ENCODE measurements at places on chromosomes 5 and 9.

- DNase-seq: no peak
These were observed 58.4 kb downstream of the WHRN start for GRCh38 chr9:114446672-114447450.

GRCh38 chr5:483434-484140 lies 40.6 kb downstream of the EXOC3 start:
- DNase-seq: no peak

DNA sequence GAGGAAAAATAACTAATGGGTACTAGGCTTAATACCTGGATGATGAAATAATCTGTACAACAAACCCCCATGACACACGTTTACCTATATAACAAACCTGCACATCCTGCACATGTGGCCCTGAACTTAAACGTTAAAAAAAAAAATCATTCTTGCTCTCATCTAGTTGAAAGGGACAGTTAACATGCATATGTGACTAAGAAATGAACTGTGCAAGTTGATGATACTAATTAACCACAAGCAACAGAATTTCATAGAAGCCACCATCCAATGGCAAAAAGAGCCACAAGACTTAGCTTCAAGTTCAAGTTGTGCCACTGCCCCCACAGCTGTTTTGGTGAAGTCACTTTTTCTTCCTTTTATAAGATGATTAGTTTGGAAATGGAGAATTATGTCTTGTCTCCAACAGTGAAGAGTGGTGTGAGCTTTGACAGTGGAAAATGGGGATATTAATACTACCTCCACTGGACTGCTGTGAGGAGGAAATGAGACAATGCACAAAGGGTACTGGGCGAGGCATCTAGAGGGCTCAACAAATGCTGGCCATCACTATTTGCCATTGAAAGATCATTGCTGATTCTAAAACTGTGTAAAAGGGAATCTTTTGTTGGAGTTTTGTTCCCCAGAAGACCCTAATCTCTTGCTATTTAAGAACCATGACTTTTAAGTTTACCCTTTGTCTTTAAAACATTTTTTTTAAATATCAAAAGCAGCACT lies 202.1 kb downstream of the EBF1 start:
- DNase-seq: no peak

DNA sequence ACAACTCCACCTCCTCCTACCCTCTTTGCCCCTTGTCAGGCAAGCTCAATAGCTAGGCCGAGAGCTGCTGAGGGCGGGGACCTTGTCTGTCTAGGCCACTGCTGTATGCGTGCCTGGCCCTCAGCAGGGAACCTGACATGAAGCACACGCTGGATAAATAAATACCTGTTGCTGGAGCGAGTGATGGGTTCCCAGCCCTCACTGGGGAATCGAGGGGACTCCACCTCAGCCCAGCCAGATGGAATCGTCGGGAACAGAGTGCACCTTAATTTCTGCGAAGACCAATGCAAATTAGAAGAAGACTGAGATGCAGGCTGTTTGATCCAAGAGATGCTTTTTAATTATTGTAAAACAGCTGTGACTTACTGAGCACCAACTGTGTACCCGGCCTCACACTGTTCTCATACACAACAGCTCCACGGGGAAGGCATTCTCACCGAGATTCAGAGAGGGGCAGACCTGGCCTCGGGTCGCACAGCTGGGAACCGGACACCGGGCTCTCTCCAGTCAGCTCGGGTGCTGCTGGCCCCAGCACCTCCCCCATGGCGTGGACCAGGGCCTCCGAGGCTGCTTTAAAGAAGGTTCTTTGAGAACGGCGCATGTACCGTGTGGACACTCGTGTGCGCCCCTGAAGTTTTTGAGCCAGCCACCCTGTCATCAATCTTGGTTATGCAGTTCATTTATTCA lies 109.7 kb upstream of the IER5L start:
- no peak for DNase-seq

GRCh38 chr5:151255621-151256286 lies 2.8 kb downstream of the GM2A start:
- no peak for DNase-seq

GRCh38 chr5:39370555-39371366 lies 6.5 kb upstream of the C9 start:
- DNase-seq: no peak

GRCh38 chr5:143791848-143792731 lies 19.9 kb upstream of the HMHB1 start:
- no peak for DNase-seq

DNA sequence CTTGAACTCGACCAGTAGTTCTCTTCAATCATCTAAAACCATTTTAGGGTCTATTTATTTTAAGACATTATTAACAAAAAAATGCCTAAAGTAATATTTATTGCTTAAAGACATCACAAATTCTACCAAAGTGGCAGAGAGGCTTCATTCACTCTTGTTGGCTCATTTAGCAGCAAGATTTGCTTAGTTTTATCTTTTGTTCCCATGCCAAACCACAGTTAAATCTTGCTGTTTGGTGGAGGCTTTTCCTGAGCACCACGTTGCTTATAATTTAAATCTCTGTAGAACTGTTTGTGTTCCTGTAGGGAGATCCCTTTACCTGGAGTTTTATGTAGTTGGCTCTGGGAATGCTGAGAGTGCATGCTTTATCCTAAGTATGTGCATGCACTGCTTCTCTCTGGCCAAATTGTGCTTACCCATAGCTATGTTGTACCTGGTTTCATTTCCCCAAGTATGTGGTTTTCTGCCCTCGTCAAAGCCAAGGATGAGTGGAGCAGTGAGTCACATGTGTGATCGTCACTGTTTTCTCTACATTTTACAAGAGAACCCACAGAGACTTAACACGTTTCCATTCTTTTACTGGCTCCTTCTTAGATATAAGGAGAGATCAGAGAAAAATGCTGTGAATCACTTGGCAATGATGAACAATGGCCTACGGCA lies 42.1 kb upstream of the MAST4 start:
- no peak for DNase-seq

DNA sequence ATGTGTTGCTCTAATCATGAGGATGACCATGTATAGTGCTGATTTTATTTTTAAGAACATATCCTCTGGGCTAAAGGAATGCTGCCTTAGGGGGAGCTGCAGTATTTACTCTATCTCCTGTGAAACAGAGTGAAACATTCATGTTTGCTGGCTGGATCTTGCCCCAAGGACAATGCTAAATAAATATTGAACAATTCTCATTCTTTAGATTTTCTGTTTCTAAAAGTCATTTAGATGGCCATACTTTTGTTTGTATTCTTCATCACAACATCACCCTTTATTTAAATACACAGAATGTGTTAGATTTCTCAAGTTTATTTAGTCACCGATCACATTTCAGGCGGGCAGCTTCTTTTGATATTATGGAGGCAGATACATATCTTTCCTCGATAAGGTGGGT lies 103.3 kb downstream of the ARHGEF28 start:
- DNase-seq: no peak

DNA sequence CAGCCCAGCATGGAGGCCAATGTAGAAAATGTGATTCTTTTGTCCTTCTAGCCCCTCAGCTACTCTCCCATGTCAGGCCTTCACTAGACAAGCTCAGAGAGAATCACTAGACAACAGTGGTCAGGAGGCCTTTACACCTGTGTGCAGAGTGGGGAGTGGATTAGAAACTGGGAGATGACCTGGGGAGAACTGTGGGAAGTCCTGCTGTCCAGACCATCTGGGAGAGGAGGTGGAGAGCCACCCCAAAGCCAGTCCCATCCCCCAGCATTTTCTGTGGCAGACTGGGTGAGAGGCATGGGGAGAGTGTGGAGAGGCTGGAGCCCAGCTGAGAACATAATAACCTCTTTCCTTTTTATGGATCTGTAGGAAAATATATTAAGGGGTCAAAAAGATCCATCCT lies 452.0 kb upstream of the DMAC1 start:
- no peak for DNase-seq

DNA sequence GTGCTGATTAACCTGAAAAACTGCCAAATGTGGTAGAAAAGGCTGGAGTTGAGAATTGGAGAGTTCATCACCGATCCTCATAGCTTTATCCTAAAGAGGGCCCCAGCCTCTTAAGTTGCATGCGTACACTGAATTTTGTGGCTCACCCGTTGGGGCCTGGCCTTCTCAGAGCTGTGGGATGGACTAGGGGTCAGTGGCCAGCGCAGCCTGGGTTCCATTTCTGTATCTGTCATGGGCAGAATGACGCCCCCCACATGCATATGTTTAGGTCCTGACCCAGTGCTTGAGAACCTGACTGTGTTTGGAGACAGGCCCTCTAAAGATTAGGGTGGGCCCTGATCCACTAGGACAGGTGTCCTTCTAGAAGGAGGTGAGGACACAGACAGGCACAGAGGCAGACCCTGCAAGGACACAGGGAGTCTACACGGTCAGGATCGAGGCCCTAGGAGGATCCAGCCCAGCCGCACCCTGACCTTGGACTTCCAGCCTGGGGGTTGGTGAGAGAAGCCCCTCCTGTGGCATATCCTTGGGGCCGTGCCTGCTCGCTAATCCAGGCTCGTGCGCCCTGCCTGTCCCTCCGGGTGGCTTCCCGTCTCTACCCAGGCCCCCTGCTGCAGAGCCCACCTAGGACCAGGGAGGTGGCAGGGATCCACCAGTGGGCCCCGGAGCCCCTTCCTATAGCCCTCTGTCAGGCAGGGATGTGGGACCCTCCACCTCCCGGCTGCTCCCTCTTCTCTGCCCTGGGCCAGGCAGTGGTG lies 32.2 kb downstream of the NDUFS6 start:
- DNase-seq: no peak

- no peak for DNase-seq
These were observed 28.4 kb downstream of the PAPPA start for GRCh38 chr9:116181853-116182610.

DNA sequence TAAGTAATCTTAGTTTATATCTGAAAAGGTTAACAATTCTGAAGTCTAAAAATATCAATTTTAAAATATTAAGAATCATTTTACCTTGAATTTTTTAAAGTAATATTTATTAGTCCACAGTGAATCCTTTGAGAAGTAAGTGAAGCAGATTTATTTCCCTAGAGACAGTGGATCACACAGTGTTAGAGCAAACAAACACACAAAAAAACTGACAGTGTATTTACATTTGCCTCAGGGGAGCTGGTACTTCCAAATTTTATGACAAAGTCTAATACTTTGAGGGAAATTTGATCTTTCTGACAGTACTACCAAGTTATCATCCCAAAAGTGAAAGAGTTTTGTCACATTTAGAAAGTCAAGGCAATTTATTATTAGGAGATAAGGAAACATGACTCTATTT lies 1750.6 kb upstream of the CDH9 start:
- no peak for DNase-seq

DNA sequence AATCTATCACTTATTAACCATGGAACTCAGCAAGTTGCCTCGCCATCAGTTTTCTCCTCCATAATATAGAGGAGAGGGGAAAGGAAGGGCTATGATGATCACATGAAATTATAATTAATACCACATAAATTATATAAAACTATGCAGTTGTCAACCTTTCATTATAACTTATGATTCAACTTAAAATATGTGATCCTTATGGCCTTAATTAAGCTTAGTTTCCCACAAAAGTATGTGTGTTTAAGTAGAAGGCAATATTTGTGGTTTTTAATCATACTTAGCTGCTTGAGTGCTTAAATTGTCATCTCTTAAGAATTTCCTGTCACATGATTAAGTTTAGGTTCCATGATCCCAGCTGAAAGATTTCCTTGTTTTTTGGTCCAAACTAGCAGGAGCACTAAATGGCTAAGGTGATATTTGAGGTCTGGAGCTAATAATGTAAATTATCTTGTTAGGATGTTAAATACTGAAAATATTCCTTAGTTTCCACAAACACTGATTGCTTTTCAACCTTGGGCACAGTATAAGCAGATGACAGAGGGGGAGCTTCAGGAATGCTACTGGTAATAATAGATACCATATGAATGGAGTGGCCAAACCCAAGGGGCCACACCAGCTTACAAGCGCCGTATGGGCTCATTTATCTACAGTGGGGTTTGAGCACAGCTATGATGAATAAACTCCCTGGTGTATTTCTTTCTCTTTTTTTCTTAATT lies 26.4 kb upstream of the F2R start:
- no peak for DNase-seq

DNA sequence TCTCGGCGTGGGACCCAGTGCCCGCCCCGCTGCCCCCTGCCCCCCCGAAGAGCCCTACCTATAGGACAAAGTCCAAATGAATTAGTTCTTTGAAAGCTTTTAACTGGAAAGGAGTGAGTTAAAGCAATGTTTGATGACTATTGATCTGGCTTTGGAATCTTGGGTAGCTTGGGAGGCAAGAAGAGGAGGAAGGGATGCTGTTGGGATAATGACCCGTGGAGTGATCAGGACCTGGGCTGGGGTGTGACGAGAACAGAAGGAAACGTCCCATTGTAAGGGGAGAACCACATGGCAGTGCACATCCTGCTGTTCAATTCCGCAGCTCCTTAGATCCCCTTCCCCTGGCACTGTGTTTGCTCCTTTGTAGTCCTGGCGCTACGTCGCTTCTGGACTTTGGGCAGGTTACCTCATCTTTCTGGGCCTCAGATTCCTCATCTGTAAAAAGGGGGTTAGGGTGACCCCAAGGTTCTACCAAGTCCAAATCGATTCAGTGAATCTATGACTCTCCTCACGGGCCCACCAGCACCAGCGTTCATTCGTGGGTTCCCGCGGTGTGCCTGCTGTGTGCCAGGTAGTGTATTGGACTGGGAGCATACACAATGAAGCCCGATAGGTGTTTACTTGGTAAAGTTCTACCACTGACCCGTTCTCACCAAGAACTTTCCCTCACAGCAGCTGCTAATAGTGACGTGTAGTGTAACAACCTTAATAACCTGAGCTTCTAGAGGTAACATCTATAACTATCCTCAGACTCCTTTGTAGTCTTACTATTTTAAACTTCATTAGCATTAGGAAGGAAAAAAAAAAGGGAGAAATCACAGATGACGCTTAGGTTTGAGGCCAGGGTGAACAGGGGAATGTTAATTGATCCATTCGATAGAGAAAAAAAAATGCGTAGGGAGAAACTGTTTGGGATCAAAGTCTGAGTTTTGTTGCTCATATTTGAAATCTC lies 1.1 kb upstream of the NADK2 start:
- no peak for DNase-seq

DNA sequence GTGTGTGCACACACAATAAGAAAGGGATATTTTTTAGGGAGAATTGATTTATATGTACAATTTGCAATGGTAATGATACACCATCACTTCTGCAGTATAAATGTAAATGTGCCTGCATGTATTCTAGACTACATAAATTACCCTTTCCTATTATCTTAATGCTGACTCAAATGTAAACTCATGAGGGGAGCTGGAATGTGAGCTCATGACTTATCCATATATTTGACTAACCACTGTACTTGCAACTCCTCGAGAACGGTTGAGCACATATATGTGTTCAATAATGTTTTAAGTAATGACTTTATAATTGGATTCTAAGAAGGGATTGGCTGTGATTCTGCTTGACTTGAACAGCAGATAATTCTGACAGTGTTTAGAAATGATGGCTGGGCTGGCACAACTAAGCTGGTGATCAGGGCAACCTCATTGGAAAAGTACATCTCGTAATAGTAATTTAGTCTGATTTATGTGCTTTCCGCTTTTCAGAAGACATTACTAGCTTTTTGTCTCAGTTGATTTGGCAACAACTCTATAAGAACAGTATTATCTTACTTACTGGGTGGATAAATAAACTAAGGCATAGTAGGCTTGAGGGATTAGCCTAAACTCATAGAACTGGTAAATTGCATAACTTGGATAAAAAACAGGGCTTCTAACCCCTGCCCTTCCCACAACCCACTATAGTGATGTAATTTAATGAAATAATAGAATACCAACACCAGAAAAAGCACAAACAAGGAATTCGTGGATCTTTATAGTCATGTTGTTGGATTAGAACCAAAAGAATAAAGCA lies 130.2 kb upstream of the SPEF2 start:
- no peak for DNase-seq

GRCh38 chr5:170302653-170303501 lies 5.3 kb upstream of the LCP2 start:
- peak; percentile 80 for DNase-seq

All from CD4-positive, alpha-beta T cell treated with Interferon alpha-2 for 1 hour (primary cell).